Stimulated activated CD8-positive, alpha-beta memory T cell treated with anti-CD3 and anti-CD28 coated beads, Interleukin-7, amount 100 ng/mL, for 48 hours (primary cell): ENCODE measurements at places on chromosomes 4 and X.

DNA sequence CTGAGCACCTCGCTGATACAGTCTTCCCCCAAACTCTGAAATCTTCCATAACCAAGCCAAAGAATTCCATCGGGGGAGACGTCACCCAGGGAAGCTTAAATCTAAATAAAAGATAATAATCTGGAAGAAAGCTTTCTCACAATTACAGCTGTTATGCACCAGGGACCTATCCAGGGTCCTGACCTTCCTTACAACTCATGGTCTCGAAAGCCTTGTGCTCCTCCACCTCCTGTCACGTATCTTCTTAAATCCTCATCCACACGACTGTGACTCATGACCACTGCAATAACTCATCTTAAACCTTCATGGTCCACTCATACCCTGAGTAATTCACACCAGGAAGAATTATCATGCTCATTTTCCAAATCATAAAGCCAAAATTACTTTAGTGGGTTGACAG lies 166.8 kb upstream of the FRG1 start:
- no peak for DNase-seq

DNA sequence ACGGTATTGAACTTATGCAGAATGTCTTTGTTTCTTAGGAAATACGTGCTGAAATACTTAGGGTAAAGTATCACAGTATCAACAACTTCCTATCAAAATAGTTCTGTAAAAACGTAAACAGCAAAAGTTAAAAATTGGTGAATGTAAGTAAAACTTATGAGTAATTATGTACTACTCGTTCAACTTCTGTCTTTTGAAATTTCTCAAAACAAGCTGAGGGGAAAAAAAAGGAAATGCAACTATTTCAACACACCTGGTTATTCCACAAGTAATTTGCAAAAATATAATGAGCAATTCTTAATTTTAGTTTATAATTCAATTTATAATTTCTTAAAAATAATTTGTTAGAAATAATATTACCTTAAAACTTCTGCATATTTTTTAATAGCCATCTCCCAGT lies 8.3 kb downstream of the PPID start:
- no peak for DNase-seq

- no peak for DNase-seq
These were observed 23.3 kb downstream of the SHROOM3 start for GRCh38 chr4:76458297-76458696.

DNA sequence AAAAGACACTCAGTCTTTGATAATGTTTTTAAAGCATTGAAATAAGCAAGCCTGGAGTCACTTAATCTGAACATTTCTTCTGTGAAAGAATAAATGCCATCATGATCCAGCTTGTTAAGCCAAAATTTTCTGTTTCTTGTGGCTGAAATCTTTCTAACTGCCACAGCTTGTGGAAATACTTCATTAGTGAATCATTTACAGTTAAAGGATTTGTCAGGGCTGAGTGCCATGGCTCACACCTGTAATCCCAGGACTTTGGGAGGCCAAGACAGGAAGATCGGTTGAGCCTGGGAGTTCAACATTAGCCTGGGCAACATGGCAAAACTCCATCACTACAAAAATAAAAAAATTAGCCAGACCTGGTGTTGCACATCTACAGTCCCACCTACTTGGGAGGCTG lies 93.3 kb upstream of the PDE5A start:
- DNase-seq: no peak

- DNase-seq: no peak
These were observed 5.5 kb upstream of the XIAP start for GRCh38 chrX:123854329-123854728.

GRCh38 chrX:118579417-118579816 lies 83.8 kb downstream of the DOCK11 start:
- DNase-seq: no peak

DNA sequence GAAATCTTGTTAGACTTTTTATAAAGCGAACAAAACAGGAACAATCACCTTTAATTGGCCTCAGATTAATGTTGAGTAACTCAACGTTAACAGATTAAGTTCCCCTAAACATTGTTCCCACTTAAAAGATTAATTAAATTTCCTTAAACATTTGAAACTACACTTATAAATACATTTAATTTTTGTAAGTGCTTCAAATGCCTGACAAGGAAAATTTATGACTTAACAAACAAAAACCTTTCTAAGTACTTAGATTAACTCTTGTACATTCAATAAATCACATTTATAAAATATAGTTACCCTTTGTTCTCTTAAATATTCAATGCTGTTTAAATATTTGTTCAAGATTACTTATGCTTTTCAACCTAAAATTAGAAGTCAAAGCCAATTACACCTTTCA lies 39.4 kb upstream of the OCIAD2 start:
- no peak for DNase-seq

DNA sequence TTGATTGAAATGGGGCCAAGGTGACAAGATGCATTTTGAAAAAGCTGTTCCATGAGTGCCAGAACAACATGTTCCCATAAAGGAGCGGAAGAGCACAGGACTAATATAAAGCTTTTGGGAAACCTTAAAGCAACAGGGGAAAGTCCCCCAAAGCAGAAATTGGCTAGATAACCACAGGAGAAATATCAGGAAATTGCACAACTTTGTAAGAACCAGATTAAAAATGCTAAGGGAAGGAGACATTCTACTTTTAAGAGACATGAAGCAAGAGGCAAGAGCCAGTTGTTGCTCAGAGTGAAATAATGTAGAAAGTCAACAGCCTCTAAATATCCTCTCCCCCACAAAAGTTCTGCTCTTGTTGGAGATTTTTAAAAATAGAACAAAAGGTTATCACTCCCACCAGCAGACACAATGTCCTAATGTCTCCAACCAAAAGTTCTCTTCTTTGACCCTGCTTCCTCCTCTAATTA lies 85.2 kb upstream of the LNX1 start:
- DNase-seq: no peak
